ENCODE measurements at places on chromosomes 5 and 9.
A peak's percentile ranks its signal among the peaks of the same experiment; 100 is the strongest.

DNA sequence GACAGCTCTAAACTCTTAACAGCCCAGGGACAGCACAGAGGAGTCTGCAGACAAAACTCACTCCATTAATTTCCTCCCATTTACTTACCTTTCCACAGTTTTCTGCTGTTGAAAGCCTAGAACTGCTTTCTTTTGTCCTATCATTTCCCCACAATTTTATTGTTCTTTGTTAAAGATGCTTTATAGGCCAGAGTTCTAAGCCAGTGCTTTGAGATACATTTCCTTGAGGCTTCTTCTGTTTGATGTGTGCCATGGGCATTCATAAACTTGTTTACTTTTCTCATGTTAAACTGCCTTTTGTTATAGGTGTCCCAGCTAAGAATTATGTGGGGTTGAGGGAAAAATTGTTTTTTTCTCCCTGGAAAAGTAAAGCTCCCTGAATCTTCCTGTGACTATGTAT is 25.9 kb upstream of the SUB1 start:
- no peak for DNase-seq

GRCh38 chr5:157225469-157226422 is 40.2 kb upstream of the CYFIP2 start:
- no peak for DNase-seq

GRCh38 chr5:155129513-155129880 is 115.9 kb downstream of the KIF4B start:
- DNase-seq: no peak

DNA sequence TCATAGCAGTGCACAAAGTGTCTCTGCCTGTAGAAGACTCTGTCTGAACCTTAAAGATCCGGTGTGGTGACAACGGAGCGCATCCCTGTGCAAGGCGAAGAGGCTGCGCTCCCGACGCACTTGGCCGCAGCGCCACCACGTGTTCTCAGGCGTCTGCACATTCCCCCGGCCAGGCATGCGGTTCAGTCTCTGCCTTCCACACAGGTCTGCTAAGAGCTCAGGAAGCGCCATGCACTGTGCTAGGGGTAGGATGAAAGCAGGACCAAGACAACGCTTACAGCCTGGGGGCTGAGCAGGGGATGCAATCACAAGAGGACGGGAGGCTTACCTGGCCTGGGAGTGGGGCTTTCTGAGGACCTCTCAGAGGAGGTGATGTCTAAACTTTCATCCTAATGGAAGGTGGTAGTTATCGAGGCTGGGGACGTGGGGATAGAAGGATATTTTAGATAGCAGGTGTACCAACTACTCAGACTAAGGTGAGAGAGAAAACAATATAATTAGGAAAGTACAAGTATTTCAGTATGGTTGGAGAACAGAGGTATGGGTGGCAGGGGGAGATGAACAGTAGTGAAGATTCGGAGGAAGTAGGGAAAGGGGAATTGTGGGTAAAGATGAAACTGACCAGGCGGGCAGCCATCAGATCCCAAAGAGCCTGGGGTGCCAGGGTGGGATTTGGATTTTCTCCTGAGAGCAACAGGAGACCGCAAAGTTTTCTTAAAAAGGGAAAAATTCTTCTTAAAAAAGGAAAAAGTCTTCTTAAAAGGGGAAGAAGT is 13.3 kb downstream of the CAPSL start:
- peak; percentile 3 for DNase-seq

GRCh38 chr5:170496662-170497028 is 7.2 kb upstream of the KCNIP1 start:
- no peak for DNase-seq

GRCh38 chr5:74328221-74328630 is 312.3 kb downstream of the ENC1 start:
- DNase-seq: no peak

DNA sequence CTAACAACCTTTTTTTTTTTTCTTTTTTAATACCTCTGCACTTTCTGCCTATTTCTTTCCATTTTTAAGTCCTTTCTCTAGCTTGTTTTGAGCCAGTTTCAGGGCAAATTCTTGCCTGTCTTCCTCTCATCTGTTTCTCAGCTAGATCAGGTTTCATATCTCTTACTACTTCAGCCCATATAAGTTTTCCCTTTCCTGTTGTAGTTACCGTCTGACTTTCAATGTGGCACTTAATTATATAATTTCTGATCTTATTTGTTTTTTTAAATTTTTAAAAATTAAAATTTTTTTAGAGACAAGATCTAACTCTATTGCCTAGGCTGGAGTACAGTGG is 104.7 kb upstream of the ELL2 start:
- no peak for DNase-seq

DNA sequence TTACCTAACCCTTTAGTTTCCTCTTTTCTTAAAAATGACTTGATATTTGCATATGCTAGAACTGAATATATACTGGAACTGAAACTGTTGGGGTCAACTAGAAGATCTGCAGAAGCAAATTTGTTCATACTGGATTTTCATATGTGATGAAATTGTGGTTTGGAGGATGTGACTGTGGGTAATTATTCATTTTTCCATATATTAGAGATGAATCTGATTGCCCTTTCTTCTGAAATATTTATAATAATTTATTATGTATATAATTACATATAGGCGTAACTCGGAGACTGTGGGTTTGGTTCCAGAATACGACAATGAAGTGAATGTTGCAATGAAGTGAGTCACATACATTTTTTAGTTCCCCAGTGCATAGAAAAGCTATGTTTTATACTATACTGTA is 149.1 kb downstream of the ATP10B start:
- DNase-seq: no peak

DNA sequence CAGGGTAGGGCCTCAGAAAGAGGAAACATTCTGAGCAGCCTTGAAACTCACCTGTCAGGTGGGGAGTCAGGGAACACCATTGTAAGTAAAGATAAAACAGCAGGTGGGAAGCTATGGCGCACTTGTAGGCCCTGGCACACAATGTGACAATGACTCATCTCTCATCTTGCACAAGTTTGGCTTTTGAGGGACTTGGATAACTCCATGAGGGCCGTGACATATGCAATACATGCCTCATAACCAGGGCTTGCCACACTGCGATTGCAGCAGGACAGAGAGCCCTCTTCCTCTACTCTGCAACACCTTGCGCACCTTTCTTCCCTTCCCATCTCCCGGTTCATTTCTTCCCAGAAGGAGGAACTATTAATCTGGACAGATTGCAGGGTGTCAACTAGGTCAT is 144.9 kb downstream of the CEP120 start:
- DNase-seq: no peak

DNA sequence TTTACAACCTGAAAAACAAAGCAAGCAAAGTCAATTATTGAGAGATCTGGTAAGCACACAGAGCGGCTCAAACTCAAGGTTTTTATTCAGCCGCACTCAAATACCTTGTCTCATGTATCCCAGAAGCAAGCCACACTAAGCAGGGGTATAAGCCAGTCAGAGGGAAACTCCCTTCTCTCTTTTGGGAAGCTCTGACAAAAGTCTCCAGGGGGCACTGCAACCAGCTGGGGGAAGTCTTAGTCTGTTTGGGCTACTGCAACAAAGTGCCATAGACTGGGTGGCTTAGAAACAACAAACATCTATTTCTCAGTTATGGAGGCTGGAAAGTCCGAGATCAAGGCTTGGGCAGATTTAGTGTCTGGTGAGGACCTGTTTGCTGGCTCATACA is 246.0 kb downstream of the ENC1 start:
- DNase-seq: no peak

DNA sequence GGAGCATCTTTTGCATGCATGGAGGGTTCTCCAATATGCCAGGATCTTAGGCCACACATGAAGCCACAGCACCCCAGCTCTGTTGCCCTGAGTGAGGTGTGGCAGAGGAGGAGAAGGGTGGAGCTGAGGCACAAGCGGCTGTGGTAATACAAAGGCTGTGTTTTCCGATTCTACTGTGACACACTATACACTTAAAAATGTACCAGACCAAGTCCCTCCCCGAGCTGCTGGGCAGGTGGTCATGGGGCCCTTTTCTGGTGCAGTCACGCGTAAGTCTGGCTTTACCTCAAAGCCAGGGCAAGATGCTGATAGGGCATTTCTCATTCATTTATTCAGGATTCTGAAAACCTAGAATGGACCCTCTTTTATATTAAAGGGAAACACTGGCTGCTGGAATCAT is 3.7 kb downstream of the ADGRV1 start:
- DNase-seq: peak; percentile 57

DNA sequence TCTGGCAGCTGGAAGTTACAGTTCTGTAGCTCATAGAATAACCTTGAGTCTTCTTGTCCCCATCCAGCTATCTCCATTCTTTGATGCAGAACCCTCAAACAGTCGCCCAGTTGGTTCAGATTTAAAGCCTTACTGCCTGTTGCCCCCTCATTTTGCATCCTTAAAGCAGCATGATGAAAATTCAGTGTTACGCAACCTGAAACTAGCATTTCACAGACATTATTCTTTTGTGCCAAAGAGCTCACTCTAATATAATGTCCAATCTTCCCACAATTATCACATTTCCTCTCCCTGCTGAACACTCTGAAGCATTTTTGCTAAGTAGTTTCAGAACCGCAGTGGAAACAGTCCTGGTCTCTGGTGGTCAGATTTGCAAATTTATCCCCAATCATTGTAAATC is 318.0 kb downstream of the PSAT1 start:
- no peak for DNase-seq

- DNase-seq: no peak
Observed at GRCh38 chr9:98333703-98334582, 78.5 kb upstream of the TBC1D2 start.

- no peak for DNase-seq
Observed at GRCh38 chr5:177094224-177095087, 7.7 kb downstream of the FGFR4 start.

GRCh38 chr5:35003018-35003957 is 44.5 kb downstream of the AGXT2 start:
- peak; percentile 9 for DNase-seq

Measured in DMS 273 treated with DMSO at 0.1 percent for 48 hours (cell line).